Stomach (tissue), 19 donors: ENCODE measurements at places on chromosomes 6 and 20. TPM values are rescaled to one million over a fixed set of nuclear protein-coding genes. Genes with fewer than 3 reads are reported as not detected.

DNA sequence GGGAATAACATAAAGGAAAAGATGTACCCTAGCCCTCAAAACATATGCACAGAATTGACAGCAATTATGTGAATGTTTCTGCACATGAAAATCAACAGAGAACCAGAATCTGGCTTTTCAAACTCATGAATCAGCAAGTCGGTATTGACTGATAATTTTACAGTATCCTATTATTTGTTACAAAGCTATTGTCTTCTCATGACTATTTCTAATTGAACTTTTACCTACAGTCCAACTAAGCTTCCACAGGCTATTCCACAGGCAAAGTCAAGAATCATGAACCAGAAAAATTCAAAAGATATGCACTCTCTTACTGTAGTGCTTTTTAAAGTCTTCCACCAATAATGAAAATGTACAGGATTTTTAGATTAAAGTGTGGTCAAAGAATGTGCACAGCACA is 49.1 kb upstream of the DST start:
- no peaks in the 10 kb centered on the region for H3K27me3 ChIP-seq
- DNase-seq = no peak
- no peaks in the 10 kb centered on the region for H3K4me1 ChIP-seq

GRCh38 chr6:33313709-33314514 is at the start of gene TAPBP:
Gene TAPBP (minus strand): TSS chr6:33314078. CDS start chr6:33314041, 37 bp downstream.
- H3K4me3 ChIP-seq = peak within 1 kb of the TSS; percentile 96
- no peaks in the 10 kb centered on the region for H3K27me3 ChIP-seq

GRCh38 chr6:106199331-106199730 is 113.2 kb downstream of the PRDM1 start:
- H3K27me3 ChIP-seq = no peaks in the 10 kb centered on the region
- no peak overlapping the region for H3K27ac ChIP-seq
- H3K4me3 ChIP-seq = no peak overlapping the region
- H3K4me1 ChIP-seq = no peaks in the 10 kb centered on the region
- no peak for DNase-seq

DNA sequence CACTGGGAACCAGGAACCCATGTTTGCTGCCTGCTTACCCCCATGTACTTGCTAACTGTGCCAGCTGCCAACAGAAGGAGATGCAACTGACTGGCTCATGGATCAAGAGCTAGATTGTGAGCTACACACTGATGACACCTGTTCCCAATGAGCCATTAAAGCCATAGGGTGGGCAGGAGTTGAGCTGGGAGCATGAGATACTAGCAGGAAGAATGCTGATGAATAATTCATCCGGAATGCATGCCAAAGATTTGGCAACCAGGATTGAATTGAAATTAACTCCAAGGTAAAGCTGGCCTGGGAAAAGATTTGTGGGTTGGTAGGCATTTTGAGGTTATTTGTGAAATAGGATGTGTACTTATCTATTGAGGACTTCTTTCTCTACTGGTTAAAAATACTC is 631.1 kb downstream of the KIF16B start:
- H3K4me1 ChIP-seq = no peaks in the 10 kb centered on the region
- no peaks in the 10 kb centered on the region for H3K27me3 ChIP-seq
- no peak for DNase-seq
- no peak overlapping the region for H3K27ac ChIP-seq

- DNase-seq = no peak
- H3K27me3 ChIP-seq = no peaks in the 10 kb centered on the region
- no peak overlapping the region for H3K4me3 ChIP-seq
- H3K36me3 ChIP-seq = no peaks in the 10 kb centered on the region
- no peak overlapping the region for H3K27ac ChIP-seq
These were observed 6.4 kb upstream of the MAS1L start for GRCh38 chr6:29494131-29494530.

DNA sequence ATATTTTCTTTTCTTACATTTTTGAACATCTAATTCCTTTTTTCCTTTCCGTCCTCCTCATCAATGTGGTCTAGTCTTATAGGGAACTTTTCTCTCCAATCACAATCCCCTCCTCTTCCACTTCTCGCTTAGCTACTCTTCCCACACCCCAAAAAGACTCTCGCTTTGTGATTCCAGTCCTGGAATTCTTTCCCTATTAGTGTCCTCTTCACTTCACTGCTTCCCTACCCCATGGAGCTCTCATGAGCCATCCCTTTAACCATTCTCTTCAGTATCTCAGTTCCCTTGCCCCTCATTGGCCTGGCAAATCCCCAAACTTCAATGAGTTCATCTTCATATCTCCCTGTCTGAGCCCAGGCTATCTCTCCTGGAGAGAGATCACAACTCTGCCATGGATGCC is 55.3 kb upstream of the CEP85L start:
- H3K27me3 ChIP-seq = no peaks in the 10 kb centered on the region
- peaks cover 54% of the 10 kb centered on the region for H3K4me1 ChIP-seq
- no peak overlapping the region for H3K4me3 ChIP-seq
- no peak for DNase-seq

DNA sequence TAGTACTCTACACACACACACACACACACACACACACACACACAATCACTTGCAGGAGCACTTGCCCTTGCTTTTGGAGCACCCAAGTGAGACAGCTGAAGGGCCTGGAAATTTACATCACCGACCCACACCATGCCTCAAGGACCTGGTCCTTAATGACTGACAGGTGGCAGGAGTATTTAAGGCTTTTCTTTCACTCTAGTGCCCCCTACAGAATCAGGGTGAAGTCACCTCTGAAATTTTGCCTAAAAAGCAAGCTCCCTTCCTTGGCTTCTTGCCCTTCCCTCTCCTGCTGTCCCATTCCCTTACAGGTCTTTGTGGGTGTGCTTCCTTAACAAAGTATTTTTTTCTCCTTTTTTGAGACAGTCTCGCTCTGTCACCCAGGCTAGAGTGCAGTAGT is 353.5 kb upstream of the IRAK1BP1 start:
- no peaks in the 10 kb centered on the region for H3K4me1 ChIP-seq
- H3K36me3 ChIP-seq = no peaks in the 10 kb centered on the region
- DNase-seq = no peak
- no peak overlapping the region for H3K4me3 ChIP-seq

- no peak overlapping the region for H3K4me3 ChIP-seq
- peak overlapping the region; percentile 85 for H3K27ac ChIP-seq
- H3K36me3 ChIP-seq = no peaks in the 10 kb centered on the region
- H3K4me1 ChIP-seq = peaks cover 40% of the 10 kb centered on the region
- no peak for DNase-seq
These were observed 21.5 kb downstream of the VNN2 start for GRCh38 chr6:132736239-132736638.

ENPP5 gene
- 6.4 TPM for total RNA-seq

MAD2L1BP gene
- 7.8 TPM for total RNA-seq

CAGE1 gene
- total RNA-seq = not detected

VGLL2 gene
- total RNA-seq = not detected

NKX2-4 gene
- total RNA-seq = not detected

EFCAB8 gene
- not detected for total RNA-seq

TINAG gene
- not detected for total RNA-seq
